ENCODE measurements at places on chromosomes 2 and 18. TPM values are rescaled to one million over a fixed set of nuclear protein-coding genes. Genes with fewer than 3 reads are reported as not detected.

GRCh38 chr18:28884304-28884703, 707.4 kb upstream of the CDH2 start:
- H3K27me3 ChIP-seq: no peaks in the 10 kb centered on the region
- no peak overlapping the region for H3K27ac ChIP-seq

GRCh38 chr18:74141667-74142066, 6.0 kb downstream of the FBXO15 start:
- no peak overlapping the region for H3K27ac ChIP-seq
- H3K36me3 ChIP-seq: no peaks in the 10 kb centered on the region
- peaks cover 3% of the 10 kb centered on the region for H3K27me3 ChIP-seq
- H3K4me1 ChIP-seq: no peaks in the 10 kb centered on the region
- no peak overlapping the region for H3K4me3 ChIP-seq

DNA sequence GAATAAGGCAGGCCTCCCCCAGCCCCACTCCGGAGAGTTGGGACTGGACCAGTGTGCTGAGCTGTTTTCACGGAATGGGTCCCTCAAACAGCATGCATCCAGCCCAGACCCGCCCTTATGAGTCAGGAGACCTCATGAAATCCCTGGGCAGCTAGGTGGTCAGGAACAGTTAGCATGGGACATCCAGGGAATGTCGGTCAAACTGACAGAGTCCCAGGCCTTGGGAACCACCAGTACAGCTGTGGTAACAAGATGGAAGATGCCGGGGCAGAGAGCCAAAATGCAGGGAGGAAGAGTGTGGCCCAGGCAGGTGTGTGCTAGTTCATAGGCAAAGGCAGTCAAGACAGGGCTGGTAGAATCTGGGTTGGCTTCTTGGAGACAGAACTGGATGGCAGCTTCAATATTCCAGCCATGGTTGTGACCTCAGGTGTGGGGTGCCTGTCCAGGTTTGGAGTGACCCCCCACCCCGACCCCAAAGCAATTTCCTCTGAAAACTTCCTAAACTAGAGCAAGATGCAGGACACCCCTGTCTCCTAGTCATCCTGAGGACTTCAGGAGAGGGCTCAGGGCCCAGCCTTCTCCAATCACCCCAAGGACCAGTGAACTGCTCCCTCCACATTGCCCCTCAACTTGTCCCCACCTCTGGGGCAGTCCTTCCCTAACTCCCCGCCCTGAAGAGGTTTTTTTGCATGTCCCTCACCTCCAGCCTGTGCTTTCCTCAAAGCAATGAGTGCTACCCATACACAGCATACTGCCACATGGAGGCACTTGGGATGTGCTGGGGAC, 46.5 kb downstream of the KCNIP3 start:
- no peak overlapping the region for H3K27ac ChIP-seq
- H3K4me3 ChIP-seq: no peak overlapping the region
- H3K4me1 ChIP-seq: peaks cover 6% of the 10 kb centered on the region
- peaks cover 28% of the 10 kb centered on the region for H3K27me3 ChIP-seq
- peak; percentile 8 for DNase-seq
- H3K36me3 ChIP-seq: no peaks in the 10 kb centered on the region

DNA sequence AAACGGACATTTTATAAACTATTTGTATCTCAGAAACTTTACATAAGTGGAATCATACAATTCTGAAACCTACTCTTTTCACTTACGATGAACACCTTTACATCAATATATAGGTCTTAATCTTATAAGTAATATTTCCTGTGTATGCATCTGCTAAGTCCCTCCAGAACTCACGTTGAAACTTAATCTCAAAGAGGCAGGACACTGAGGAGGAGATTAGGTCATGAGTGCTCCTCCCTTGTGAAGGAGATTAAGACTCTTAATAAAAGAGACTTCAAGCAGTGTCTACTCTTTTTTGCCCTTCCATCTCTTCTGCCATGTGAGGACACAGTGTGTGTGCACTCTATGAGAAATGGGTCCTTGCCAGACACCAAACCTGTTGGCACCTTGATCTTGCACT, 94.7 kb upstream of the CDKL4 start:
- H3K27me3 ChIP-seq: no peaks in the 10 kb centered on the region
- no peak overlapping the region for H3K4me3 ChIP-seq
- no peak overlapping the region for H3K27ac ChIP-seq
- H3K36me3 ChIP-seq: peaks cover 4% of the 10 kb centered on the region
- H3K4me1 ChIP-seq: peaks cover 32% of the 10 kb centered on the region

- H3K4me3 ChIP-seq: no peak overlapping the region
- H3K27me3 ChIP-seq: no peaks in the 10 kb centered on the region
- H3K36me3 ChIP-seq: no peaks in the 10 kb centered on the region
- no peak for DNase-seq
- no peak overlapping the region for H3K27ac ChIP-seq
Measured at GRCh38 chr2:192159736-192160135, 35.0 kb downstream of the TMEFF2 start.

GRCh38 chr18:493986-494983, 6.2 kb downstream of the COLEC12 start:
- no peak overlapping the region for H3K27ac ChIP-seq
- DNase-seq: no peak
- no peak overlapping the region for H3K4me3 ChIP-seq
- H3K4me1 ChIP-seq: no peaks in the 10 kb centered on the region
- peaks cover 3% of the 10 kb centered on the region for H3K27me3 ChIP-seq

GRCh38 chr2:109676346-109676902, 62.3 kb downstream of the SOWAHC start:
- H3K4me1 ChIP-seq: no peaks in the 10 kb centered on the region
- no peaks in the 10 kb centered on the region for H3K36me3 ChIP-seq
- H3K27me3 ChIP-seq: no peaks in the 10 kb centered on the region

- no peak for DNase-seq
- H3K4me1 ChIP-seq: no peaks in the 10 kb centered on the region
- H3K4me3 ChIP-seq: no peak overlapping the region
- no peak overlapping the region for H3K27ac ChIP-seq
- no peaks in the 10 kb centered on the region for H3K36me3 ChIP-seq
Measured at GRCh38 chr2:25690058-25690457, 16.7 kb upstream of the DTNB start.

GRCh38 chr18:9809697-9810096, 76.1 kb upstream of the TXNDC2 start:
- H3K27ac ChIP-seq: no peak overlapping the region
- no peak overlapping the region for H3K4me3 ChIP-seq
- H3K36me3 ChIP-seq: no peaks in the 10 kb centered on the region
- no peaks in the 10 kb centered on the region for H3K27me3 ChIP-seq

DNA sequence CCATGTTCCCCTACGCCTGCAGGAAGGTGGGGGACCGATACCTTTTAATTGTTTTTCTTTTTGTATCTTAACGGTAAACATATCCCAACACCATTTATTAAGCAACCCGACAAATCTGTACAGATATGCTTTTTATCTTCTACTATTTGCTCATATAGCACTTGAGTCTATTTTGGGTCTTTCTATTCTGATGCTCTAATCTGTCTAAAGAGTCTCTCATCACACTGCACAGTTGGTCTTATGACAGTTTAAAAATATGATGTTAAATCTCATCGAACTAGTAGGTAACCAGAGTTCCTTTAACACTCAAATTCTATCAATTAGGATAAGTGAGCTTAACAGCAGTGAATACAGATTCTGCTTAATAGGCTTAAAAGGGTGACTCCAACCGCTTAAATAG, 111.6 kb downstream of the SOCS6 start:
- H3K4me3 ChIP-seq: no peak overlapping the region
- H3K36me3 ChIP-seq: no peaks in the 10 kb centered on the region
- no peaks in the 10 kb centered on the region for H3K27me3 ChIP-seq
- no peak for DNase-seq
- no peak overlapping the region for H3K27ac ChIP-seq

CRIM1 gene
- total RNA-seq: 66.2 TPM

DOK6 gene
- total RNA-seq: 0.47 TPM

CHN1 gene
- 2.2 TPM for total RNA-seq
